Motor neuron (in vitro differentiated cells): ENCODE measurements at places on chromosomes 11 and 22. TPM values are rescaled to one million over a fixed set of nuclear protein-coding genes. Genes with fewer than 3 reads are reported as not detected.

DNA sequence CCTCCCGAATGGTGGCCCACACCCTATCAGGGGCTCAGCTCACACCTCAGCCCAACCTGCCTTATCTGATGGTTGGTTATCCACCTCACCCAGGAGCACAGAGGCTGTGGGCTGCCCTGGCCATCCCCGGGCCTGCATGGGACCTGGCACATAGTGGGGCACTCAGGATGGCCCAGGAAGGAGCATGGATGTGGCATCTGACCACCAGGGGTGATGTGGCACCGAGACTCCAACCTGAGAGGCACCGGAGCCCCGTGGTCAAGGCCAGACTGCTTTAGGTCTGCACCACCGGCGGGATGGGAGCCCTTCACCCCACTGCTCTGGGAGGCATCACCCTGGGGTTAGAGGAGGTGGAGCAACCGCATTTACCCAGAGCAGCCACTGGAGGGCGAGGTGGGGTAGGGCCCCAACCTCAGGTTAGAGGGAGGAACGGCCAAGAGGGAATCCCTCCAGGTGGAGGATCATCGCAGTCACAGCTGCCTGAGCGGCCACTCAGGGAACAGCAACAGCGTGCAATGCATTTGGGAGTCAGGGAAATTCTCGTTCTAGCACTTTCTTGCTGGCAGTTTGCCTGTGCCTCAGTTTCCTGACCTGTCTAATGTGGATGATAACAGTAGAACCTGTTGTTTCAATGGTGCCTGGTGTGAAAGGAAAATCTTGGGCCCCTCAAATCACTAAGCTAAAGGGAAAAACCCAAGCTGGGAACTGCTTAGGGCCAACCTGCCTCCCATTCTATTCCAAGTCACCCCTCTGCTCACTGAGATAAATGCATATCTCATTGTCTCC lies 52.9 kb upstream of the CARS1 start:
- peak; percentile 95 for ATAC-seq

- peak; percentile 77 for ATAC-seq
Measured at GRCh38 chr11:68632802-68633201, 51.5 kb upstream of the GAL start.

Gene CD3G
- 0.70 and 0.71 TPM in 2 replicates for total RNA-seq

GRCh38 chr22:30704978-30705377 lies 10.3 kb downstream of the OSBP2 start:
- ATAC-seq, result no peak

GRCh38 chr11:34890089-34890488 lies 26.1 kb downstream of the APIP start:
- ATAC-seq, result no peak

DNA sequence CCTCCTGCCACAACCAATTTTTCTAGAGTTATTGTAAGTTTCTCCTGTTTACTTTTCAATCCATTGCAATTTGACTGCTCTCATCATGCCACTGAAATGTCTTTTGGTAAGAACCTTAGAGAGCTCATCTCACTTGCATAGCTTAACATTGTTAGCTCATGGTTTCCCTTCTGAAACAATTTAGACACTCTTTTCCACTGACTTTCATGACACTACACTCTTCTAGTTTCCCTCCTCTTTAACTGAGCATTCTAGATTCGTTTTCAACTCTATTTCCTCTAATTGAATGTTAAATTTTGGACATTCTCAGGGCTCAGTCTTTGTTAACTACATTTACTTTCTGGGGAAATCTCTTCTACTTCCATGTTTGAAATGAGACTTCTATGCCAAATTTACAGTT lies 369.1 kb downstream of the JRKL start:
- ATAC-seq, result no peak

Gene OR52R1
- 0.97 TPM in 1 of 2 replicates, not detected in the other for total RNA-seq
